ENCODE measurements at places on chromosomes 7 and 10.
A peak's percentile ranks its signal among the peaks of the same experiment; 100 is the strongest.

DNA sequence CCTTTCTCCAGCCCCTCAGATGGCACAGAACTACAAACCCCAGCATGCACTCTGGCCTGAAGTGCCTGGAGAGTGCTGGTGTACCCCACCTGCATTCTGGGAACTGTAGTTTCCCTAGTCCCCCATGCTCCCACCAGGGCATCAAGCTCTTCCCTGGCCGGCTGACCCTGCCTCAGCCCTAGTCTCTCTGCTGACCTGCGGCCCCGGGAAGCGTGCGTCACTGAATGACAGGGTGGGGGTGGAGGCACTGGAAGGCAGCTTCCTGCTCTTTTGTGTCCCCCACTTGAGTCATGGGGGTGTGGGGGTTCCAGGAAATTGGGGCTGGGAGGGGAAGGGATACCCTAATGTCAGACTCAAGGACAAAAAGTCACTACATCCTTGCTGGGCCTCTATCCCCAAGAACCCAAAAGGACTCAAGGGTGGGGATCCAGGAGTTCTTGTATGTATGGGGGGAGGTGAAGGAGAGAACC is 2.1 kb downstream of the NOS3 start:
- DNase-seq: peak; percentile 89

DNA sequence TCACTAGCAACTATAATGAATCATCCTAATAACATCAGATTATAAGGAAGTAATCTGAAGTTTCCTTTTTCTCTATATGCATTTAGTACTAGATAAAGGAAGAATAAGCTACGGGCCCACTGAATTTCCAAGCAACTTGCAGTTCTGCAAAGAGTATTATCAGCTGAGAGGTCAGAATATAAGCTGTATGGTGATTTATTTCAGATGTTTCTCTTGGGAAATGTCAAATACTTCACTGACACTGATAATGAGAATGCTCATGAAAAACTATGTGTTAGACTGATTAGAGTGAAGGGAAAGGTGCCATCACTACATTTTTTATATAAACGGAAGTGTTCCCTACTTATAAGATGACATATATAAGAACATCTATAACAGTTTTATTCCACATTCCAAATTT is 251.2 kb upstream of the HGF start:
- no peak for DNase-seq

GRCh38 chr10:63583909-63584724 is 62.9 kb downstream of the REEP3 start:
- no peak for DNase-seq

GRCh38 chr10:78299851-78300468 is 266.3 kb downstream of the RPS24 start:
- no peak for DNase-seq

GRCh38 chr7:76515999-76516443 is 5.7 kb downstream of the UPK3B start:
- peak; percentile 85 for DNase-seq

DNA sequence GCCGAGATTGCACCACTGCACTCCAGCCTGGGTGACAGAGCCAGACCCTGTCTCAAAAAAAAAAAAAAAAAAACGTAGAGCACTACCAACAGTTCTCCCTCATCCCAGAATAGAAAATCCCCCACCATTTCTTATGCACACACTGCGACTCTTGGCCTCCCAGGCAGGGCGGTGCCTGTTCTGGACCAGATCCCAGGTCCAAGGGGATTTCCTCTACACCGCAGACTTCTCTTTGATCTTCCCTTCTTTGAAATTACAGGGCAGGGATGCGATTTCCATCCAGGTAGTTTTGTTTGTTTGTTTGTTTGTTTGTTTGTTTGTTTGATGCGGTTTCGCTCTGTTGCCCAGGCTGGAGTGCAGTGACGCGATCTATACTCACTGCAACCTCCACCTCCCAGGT is 91.8 kb downstream of the SEPTIN14 start:
- DNase-seq: no peak

- no peak for DNase-seq
These were observed 49.0 kb downstream of the NT5C2 start for GRCh38 chr10:103144041-103144440.

DNA sequence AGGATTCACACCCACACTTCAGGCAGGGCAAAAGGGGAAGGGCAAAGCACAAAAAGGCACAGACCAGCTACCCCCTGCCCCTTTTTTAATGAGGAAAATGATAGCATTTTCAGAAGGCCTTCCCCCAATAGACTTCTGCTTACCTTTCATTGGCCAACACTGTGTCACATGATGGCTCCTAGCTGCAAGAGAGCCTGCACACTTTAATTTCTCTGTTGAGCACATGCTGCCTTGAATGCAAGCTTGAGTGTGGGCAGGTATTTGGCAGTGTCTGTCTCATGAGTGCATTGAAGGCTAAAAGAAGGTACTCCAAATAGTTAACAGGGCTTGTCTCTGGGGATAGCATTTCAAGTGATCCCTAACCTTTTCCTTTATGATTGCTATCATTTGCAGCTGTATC is 175.4 kb upstream of the NFE2L3 start:
- no peak for DNase-seq

DNA sequence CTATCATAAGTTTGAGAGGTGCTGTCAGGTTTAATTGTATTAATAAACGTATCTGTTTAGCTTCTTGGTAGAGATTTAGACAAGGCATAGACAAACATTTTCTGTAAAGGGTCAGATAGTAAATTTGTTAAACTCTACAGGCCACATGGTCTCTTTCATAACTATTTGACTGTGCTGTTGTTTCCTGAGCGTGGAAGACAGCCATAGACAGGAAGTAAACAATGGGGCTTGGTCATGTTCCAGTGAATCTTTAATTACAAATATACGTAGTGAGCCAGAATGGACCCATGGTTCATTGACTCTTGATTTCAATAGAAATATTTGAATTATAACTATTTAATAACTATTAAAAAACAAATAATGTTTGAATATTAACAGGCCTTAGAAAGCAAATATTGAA is 451.1 kb downstream of the SH2D4B start:
- no peak for DNase-seq

- DNase-seq: peak; percentile 70
These were observed 475.8 kb upstream of the C7orf33 start for GRCh38 chr7:148114804-148115203.

- no peak for DNase-seq
These were observed 29.0 kb upstream of the PRSS1 start for GRCh38 chr7:142720172-142720773.

GRCh38 chr10:52030975-52031374 is 283.1 kb upstream of the DKK1 start:
- no peak for DNase-seq

GRCh38 chr7:48147078-48147591 is 24.1 kb upstream of the ABCA13 start:
- no peak for DNase-seq

- DNase-seq: peak; percentile 21
These were observed 93.6 kb downstream of the CACNB2 start for GRCh38 chr10:18233775-18234174.

DNA sequence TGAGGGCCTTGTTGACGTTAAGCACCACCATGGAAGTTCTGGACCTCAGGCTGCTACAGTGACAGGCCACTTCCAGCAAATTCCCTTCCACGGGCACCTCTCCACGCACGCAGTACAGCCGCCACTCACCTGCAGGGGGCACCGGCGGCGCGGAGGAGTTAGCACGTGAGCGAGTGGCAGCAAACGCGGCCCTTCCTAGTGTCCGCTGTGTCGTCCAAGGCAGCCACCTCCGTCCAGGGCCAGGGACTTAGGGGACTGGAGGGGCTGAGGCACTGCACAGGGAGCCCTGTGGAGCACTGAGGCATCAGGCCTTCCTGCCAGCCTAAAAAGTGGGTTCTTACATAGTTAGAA is 164.4 kb downstream of the SVIL start:
- DNase-seq: peak; percentile 52

DNA sequence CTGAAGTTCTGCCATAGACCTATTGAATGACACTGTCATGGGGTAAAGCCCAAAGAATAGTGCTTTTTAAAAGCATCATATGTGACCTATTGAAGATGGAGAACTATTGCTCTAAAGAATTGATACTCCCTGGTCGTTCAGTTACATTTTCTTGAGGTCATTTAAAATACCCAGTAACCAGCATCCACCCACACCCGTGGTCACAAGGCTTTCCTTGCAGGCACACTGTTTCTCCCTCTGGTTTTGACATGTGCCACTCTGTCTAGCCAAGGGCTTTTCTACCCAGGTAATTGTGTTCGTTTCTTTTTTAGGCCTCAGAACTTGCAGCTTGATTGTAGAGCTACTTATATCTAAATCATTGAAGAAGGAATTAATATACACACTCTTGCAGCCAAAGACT is 68.3 kb upstream of the LYZL2 start:
- DNase-seq: no peak

- no peak for DNase-seq
These were observed 157.0 kb upstream of the ADO start for GRCh38 chr10:62647375-62648092.

- no peak for DNase-seq
These were observed 13.3 kb upstream of the EPC1 start for GRCh38 chr10:32360241-32360640.

DNA sequence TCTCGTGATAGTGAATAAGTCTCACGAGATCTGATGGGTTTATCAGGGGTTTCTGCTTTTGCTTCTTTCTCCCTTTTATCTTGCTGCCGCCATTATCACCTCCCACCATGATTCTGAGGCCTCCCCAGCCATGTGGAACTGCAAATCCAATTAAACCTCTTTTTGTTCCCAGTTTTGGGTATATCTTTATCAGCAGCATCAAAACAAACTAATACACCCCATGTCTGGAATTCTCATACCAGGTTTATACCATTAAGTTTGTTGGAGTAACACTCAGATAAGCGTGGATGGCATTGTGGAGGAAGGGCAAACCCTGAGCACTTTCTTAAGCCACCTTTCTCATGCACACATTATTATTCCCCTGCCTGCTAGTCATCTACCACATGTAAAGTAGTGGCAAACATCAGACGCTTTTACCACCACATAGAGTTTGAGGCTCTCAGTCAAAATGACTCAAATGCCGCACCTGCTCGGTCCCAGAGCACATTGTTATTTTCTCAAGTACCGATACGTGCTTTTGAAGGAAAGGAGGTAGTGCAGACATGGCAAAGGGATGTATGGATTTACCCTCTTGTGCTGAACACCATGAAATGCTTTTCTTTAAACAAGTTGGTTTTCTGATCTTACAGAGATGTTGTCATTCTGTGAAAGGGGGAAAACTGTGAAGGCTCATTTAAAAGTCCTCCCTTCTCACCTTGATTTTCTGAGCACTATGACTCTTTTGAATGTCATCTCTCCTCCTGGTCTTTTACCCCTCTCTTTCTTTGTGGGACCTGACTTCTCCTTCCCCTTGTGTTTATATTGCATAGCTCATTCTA is 429.7 kb downstream of the EXOC4 start:
- no peak for DNase-seq

- no peak for DNase-seq
These were observed 110.2 kb downstream of the SRI start for GRCh38 chr7:88109612-88110011.

DNA sequence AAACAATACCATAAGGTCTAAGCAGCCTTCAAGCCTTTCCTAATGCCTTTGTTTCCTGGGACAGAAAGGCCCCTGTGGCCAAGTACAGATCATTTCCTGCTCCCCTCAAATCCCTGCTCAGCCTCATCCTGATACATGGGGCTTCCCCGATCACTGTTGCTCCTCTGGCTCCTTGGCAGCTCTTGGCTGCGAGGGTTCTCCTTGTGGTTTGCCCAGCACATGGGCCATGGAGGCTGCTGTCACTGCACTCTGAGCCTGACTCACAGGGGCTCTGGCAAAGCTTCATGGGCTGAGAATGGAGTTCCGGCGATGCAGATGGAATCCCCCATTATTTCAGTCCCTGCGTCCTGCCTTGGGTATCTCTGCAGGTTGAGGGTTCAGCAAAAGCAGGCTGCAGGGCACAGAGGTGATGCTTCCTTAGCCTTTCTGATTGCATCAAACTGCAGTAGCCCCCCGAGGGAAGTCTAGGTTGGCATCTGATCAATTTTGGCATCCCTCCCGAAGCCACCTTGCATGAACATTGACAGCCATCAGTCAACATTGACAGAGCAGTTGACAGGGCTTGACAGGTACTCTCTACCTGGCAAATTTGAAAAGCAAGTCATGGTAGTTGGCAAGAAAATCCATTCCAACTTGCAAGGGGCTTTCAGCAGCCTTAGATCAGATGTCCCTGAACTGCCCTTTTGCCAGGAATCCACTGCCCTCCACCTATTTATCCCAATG is 168.6 kb downstream of the GFRA1 start:
- DNase-seq: no peak

DNA sequence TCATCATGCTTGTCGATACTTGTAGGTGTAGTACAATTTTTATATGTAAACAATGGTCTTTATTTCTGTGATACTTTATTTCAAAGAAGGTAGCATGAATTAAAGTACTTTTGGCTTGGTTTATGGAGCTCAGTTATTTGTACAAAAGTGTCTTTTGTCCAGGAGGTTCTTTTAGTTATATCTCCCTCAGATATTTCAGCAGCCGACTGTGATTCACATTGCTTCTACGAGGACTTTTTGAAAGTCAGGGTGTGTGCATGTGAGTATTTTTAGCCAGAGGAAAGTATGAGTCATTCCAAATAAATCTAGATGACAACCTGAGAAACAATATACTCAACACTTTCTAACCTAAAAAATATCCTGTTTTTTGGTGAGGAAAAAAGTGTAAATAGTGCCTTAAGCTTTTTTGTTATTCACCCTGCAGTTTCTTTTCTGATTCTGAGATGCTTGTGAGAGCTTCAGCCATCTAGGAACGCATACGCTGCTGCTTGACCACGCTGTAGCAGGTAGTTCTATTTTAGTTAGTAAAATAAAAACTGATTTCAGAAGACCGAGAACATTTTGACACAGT is 595 bp upstream of the SUN1 start:
- DNase-seq: no peak

DNA sequence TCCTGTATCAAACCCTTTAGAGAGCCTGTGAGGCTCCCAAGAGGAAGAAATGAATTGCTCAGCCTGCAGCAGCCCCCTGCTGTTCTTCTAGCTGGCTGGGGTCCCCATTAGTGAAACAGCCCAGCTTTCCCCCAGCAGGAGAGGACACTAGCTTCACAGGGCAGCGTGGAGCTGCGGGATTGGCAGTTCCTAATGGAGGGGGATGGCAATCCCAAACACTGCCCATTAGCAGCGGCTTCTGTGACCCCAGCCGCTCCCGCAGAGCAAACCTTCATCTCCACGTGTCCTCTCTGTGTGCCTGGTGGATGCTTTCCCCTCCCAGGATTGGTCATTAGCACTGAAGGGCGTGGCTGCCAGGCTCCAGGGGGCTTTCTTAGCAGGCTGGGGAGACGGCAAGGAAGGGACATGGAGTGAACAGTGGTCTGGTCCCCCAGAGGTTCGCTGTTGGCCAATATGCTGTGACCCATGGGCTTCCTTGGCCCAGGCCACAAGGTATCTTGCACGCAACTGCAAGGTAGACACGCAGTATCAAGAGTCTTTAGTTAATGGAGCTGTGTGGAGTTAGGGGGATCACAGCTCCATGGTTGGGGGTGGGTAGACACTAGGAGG is 322.5 kb upstream of the ZMIZ1 start:
- DNase-seq: no peak

GRCh38 chr7:157412021-157412443 is 75.2 kb downstream of the DNAJB6 start:
- DNase-seq: no peak

GRCh38 chr10:60044971-60045370 is 138.6 kb upstream of the CCDC6 start:
- DNase-seq: no peak
